CD4-positive, alpha-beta T cell treated with Interleukin-2 at 100 ng/mL for 4 hours (primary cell): ENCODE measurements at places on chromosomes 1 and 21.

DNA sequence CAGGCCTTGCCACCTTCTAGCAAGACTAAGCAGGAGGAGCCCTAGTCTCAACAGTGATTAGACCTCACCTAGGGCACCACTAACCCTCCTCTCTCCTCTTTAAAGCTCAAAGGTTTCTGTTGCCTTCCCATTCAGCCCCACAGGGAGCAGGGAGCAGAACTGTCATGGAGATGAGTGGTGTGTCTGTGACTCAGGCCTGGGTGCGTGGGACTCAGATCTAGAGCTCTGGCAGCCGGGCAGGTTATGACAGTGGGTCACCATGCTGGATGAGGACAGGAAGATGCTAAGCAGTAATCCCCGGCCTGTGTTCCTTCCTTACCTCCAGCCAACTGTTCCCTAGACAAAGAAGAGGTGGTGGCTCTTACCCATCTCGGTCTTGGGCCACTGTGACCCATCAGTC lies 60.1 kb upstream of the COA6 start:
- no peak for DNase-seq

DNA sequence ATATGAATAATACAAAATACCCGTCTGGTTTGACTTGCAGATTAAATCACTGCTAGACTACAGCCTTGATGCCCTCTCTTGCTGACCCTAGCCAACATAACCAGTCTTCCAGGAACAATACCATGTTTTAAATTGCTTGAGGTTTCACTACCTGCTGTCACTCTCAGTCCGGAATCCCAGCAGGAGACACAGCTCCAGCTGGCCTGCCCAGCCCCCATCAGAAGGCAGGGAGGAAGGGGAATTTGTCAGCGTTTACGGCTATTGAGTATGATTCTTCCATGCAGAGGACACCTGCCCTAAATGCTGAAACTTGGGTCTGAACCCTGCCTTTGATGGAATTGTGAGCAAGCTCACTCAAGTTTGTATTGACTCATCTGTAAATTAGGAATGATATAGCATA lies 33.0 kb downstream of the ZNF496 start:
- DNase-seq: no peak

- no peak for DNase-seq
These were observed 88.5 kb upstream of the ZBTB18 start for GRCh38 chr1:243962541-243962940.

DNA sequence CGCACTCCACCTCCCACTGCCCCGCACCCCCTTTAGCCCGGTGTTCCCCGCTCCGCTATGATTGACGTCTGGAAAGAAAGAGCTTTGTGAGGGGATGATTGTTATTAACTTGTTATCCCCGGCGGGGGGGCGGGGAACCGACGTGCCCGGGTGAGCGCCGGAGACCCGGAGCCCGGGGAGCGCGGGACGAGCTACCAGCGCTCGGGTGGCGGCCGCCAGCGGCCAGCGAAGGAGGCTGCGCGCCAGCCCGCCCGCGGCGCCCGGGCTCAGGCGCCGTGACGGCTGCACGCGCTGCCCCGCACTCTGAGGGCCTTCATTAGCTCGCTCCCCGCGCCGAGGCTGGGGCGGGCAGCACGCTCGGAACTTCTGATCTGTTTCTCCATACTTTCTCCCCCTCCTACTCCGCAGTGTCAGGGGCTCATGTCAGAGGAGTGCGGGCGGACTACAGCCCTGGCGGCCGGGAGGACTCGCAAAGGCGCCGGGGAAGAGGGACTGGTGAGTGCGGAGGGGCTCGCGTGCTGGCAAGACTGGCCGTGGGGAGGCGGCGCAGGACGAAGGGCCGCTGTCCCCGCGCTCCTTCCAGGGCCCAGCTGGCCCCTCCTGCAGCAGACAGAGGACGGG lies 2.1 kb downstream of the LHX8 start:
- DNase-seq: no peak

- DNase-seq: no peak
These were observed 8.7 kb upstream of the CD34 start for GRCh38 chr1:207919523-207920170.

GRCh38 chr1:8362701-8363101 lies 44.8 kb downstream of the SLC45A1 start:
- DNase-seq: no peak

DNA sequence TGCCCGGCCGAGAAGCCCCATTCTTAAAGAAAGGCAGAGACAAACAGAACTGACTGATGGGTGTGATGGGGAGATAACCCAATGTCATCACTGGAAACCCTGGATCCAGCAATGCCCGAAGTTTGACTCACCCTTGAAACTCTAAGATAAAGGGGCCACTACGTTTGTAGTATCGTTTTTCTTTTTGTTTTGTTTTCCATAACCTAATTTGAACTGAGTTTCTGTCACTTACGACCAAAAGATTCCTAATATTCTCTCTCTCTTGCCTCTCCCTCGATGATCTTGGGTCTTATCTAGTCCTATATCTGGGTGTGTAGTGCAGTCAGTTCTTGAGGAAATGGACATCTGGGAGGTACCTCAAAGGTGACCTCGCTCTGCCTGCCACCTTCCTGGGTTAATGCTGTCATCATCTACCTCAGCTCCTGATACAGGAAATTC lies 57.8 kb upstream of the ID3 start:
- no peak for DNase-seq

DNA sequence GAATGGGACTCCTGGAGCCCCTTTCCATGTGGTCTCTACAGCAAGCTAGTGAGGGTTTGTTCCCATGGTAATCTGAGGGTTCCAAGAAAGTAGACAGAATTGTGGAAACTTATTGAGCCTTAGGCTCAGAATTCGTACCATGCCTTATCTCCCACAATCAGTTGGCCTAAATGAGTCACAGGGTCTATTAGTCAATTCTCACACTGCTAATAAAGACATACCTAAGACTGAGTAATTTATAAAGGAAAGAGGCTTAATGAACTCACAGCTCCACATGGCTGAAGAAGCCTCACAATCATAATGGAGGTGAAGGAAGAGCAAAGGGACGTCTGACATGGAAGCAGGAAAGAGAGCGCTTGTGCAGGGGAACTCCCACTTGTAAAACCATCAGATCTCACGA lies 106.6 kb upstream of the CXADR start:
- DNase-seq: no peak

DNA sequence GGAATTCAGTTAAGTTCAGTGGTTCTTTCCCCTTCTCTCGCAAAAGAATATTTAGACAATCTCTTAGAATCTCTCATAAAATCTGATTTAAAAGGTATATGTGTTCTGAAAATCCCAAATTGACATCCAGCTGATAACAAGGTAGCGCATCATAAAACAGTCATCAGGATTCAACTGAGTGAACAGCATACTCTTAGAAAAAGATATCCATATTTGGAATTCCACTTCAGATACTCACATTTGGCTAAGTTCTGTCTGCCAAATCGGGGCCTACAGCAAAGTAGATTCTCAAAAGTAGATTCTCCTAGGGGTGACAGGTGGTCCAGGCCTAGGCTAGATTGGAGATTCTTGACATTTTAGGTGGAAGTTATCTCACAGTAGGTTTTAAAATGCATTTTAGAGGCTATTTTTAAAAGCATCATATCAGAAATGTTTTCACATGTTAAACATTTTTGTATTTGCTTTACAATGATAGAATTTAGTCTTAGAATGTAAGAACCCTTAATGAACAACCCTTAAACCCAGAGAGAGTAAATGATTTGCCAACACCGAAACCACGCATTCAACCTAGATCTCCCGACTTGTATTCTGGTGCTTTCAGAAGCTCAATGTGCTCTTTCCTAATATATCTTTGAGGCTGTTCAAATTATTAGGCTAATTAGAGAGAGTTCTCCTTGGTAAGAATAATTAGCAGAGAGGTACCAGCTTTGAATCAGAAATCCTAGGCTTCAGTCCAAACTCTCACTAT lies 318.9 kb downstream of the LMO4 start:
- DNase-seq: no peak

GRCh38 chr21:45248301-45248892 lies 39.3 kb downstream of the POFUT2 start:
- DNase-seq: no peak

DNA sequence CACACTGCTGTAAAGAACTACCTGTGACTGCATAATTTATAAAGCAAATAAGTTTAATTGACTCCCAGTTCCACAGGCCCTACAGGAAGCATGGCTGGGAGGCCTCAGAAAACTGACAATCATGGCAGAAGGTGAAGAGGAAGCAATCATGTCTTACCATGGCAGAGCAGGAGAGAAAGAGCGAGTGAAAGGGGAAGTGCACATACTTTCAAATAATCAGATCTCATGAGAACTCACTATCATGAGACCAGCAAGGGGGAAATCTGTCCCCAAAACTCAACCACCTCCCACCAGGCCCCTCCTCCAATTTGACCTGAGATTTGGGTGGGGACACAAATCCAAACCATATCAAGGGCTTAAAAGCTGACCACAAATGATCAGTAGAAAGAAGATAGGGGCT lies 493.2 kb downstream of the PTPRC start:
- no peak for DNase-seq

DNA sequence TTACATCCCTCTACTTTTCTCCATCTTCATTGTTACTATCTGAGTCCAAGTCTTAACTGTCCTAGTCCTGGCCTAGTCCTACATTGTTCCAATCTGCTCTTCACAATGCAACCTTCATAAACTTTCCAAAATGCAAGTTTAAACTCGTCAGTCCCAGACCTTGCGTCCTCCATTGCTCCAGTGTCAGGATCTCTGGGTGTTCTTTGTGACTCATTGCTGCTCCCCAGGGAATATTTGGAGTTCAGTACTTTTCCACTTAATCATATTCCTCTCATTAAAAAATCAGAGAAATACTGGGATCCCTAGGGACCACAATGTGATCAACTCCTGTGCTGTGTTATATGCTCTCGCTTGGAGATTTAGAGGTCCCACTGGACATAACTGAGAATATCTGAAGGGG lies 18.0 kb upstream of the KPRP start:
- DNase-seq: no peak

DNA sequence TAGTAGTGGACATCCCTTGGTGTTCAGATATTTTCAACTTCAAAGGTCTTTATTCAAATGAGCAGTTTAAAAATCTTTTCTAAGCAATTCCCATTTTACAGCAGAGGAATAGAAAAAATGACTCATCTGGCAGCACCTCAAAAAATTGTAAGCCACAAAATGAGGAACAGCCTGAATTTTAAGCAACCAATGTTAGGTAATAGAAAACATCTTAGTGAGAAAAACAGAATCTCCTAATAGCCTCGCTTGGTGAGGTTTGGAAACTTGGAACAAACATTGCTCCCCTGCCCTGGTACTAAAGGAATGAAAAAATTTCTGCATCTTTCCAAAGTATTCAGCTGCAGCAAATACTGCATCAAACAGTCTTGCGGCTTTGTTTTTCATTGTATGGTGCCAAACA lies 264.4 kb downstream of the NTNG1 start:
- DNase-seq: no peak

GRCh38 chr1:29324202-29324601 lies 87.9 kb downstream of the PTPRU start:
- DNase-seq: no peak

DNA sequence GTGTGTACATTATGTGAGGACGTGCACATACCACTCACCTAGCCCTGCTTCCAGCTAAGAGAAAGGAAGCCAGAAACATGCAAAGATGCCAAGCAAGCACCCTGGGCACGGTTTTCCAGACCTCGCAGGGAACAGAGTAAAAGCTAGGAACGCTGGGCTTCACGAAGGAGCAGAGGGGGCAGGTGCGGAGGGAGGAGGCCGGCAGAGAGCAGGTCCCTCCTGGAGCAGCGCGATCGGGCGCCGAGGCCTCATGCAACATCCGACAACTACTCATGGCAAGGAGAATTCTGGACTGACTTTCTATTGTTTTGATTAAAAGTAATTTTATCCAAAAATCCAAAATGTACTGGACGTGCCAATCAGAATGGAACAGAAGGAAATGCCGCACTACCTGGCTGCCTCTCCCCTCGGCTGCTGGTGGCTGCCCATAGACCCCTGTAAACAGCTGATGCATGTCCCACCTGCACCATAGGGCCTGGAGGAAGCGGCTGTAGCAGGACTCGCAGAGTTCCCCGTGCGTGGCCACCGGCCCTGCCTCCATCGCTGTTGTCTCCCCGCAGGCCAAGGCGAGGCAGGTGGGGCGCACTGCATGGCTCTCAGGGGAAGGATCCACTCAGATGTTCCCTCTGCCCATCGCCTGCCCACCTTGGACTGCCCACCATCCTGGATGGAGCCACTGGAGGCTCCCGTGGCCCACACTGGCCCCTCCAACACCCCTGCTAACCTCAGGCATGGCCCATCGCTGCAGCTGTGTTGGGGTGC lies 93.5 kb downstream of the WDR4 start:
- DNase-seq: no peak

DNA sequence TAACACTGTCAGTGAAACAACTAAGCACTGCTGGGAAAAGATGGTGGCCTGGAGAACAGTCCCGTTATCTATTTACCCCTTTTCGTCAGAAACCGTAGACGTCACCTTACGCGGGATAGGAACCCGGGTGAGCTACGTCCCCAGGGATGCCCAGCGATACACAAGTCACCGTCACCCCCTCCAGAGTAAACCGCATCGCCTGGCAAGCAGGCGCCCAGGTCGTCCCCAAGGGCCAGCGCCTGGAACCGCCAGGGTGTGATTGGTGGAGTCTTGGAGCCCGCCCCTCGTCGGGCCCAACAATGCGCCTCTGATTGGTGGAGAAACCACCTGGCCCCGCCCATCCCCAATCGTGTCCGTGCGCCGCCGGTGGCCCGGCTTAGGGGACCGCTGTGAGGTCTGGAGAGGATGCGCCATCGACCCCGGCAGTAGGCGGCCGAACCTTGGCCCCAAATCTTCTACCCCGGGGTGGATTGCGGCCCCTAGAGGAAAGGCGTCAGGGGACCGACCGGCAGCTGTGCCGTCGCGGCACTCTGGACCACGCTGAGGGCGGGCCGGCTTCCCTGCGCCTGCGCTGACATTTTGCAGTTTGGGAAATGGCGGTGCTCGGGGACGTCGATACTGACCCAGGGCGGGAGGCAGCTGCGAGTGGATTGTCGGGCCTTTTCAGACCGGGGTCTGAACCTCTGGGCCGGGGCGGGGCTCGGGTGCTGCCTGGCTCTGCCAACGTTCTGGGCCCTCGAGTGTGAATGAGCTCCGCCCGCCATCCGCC lies 34.4 kb downstream of the SLC2A1 start:
- DNase-seq: peak; percentile 92

GRCh38 chr1:98849969-98850636 lies 154.6 kb downstream of the PLPPR5 start:
- DNase-seq: no peak

- DNase-seq: peak; percentile 15
These were observed 203.3 kb upstream of the IVNS1ABP start for GRCh38 chr1:185520188-185520920.

GRCh38 chr1:168760241-168760640 lies 31.2 kb upstream of the DPT start:
- no peak for DNase-seq

- DNase-seq: no peak
These were observed 44.8 kb upstream of the KCND3 start for GRCh38 chr1:112034277-112034676.
